ENCODE measurements at places on chromosomes 7 and 10. TPM values are rescaled to one million over a fixed set of nuclear protein-coding genes. Genes with fewer than 3 reads are reported as not detected.

TUBAL3 gene
- 1.7 TPM for total RNA-seq

ABCC2 gene
- total RNA-seq = 0.65 TPM

CACNB2 gene
- not detected for total RNA-seq

TSPAN13 gene
- 89.1 TPM for total RNA-seq

ARPC1A gene
- 169 TPM for total RNA-seq

CALHM1 gene
- not detected for total RNA-seq

EN2 gene
- 0.05 TPM for total RNA-seq

CELF2 gene
- total RNA-seq = 6.4 TPM

SLC13A4 gene
- not detected for total RNA-seq

BICC1 gene
- total RNA-seq = 609 TPM

NKX1-2 gene
- not detected for total RNA-seq

FAM237B gene
- total RNA-seq = not detected

CHPF2 gene
- 49.1 TPM for total RNA-seq

SEMA4G gene
- 7.0 TPM for total RNA-seq

CRYGN gene
- not detected for total RNA-seq

IFIT2 gene
- total RNA-seq = 7.2 TPM

SNCG gene
- 5.2 TPM for total RNA-seq

PLXNA4 gene
- 0.05 TPM for total RNA-seq

NUTM2E gene
- total RNA-seq = not detected

ACTR1A gene
- total RNA-seq = 168 TPM

NEUROD6 gene
- not detected for total RNA-seq

ATP6V0A4 gene
- total RNA-seq = 11.5 TPM

HOXA3 gene
- 4.2 TPM for total RNA-seq

STEAP1 gene
- 13.4 TPM for total RNA-seq

GIMAP4 gene
- not detected for total RNA-seq

UNC5B gene
- total RNA-seq = 0.35 TPM

HNRNPA2B1 gene
- total RNA-seq = 72.9 TPM

RAMP3 gene
- not detected for total RNA-seq

FEZF1 gene
- not detected for total RNA-seq

ST8SIA6 gene
- total RNA-seq = 0.17 TPM

HOXA11 gene
- total RNA-seq = 1.7 TPM

MAGI2 gene
- total RNA-seq = 2.9 TPM

COX15 gene
- total RNA-seq = 35.6 TPM

GNGT1 gene
- total RNA-seq = not detected

DYNC1I1 gene
- 0.52 TPM for total RNA-seq

MYH16 gene
- 0.05 TPM for total RNA-seq

TUBB8 gene
- total RNA-seq = not detected

PHF14 gene
- total RNA-seq = 18.2 TPM

SYT15 gene
- 1.0 TPM for total RNA-seq

AKR1C8 gene
- total RNA-seq = 0.05 TPM

CLCN1 gene
- not detected for total RNA-seq

PIK3AP1 gene
- total RNA-seq = 5.4 TPM

WDFY4 gene
- total RNA-seq = not detected

SFMBT2 gene
- 0.35 TPM for total RNA-seq

Data from renal cortical epithelial cell (primary cell).